Muscle of leg (tissue), 16 donors: ENCODE measurements at places on chromosomes 16 and 17. TPM values are rescaled to one million over a fixed set of nuclear protein-coding genes. Genes with fewer than 3 reads are reported as not detected.

The CRYM gene
- 0.13 TPM for total RNA-seq

The YPEL2 gene
- 12.8 TPM for total RNA-seq

The NR1D1 gene
- 1.7 TPM for total RNA-seq

The ARHGDIG gene
- 1.0 TPM for total RNA-seq

The SDR42E1 gene
- 0.93 TPM for total RNA-seq

The IGSF6 gene
- 2.5 TPM for total RNA-seq
